Bronchial epithelial cell (primary cell): ENCODE measurements at places on chromosomes 2 and 18. TPM values are rescaled to one million over a fixed set of nuclear protein-coding genes. Genes with fewer than 3 reads are reported as not detected.

Gene CDK15
- 0.26 TPM in 1 of 2 replicates, not detected in the other for total RNA-seq

DNA sequence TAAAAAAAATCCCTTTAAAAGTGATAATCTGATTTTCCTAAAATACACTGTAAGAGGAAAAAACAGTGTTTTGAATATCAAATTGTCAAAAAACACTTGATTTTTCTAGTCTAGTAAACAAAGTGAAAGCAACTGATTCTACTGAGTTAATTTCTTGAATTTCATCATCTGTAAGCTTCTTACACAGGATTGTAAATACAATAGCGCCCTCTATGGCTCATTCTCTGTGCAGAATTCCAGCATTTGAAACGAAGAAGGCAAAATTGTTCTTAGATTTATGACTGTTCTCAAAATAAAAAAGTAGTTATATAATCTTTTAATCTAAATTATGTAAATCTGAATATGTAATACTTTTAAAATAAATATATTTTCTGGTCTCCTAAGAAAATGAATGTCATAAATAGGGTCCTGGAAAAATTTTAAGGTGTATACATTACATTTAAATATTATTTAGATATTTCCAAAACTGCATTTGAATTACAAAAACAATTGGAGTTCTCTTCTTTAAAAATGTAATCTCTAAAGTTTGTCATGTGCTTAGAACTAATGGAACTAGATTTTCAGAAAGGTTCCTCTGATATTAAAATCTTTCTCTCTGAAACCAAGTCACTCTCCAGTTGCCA lies 176.9 kb upstream of the MC4R start:
- DNase-seq = peak; percentile 74

GRCh38 chr18:29074147-29074546 lies 897.2 kb upstream of the CDH2 start:
- DNase-seq = no peak

Gene ADCYAP1
- not detected in 2 replicates for total RNA-seq

DNA sequence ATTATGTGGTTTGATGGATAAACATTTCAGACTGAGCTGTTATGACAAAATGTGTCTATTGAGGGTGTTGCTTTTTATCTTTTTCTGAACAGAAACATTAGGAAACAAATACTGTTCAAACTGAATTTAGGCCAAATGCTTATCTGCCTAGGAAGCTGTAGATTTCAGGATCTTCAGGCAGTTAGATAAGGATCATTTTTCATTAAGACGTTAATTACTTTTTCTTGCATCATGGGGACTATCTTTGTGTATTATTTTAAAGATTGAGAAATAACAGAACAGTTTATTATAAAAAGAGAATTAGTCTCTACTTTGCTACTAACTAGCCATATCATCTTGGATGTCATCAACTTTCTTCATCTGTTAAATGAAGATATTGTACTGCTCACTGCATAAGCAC lies 107.5 kb downstream of the TTC27 start:
- no peak for DNase-seq

- no peak for DNase-seq
Measured at GRCh38 chr2:239881561-239882320, 143.4 kb downstream of the NDUFA10 start.

DNA sequence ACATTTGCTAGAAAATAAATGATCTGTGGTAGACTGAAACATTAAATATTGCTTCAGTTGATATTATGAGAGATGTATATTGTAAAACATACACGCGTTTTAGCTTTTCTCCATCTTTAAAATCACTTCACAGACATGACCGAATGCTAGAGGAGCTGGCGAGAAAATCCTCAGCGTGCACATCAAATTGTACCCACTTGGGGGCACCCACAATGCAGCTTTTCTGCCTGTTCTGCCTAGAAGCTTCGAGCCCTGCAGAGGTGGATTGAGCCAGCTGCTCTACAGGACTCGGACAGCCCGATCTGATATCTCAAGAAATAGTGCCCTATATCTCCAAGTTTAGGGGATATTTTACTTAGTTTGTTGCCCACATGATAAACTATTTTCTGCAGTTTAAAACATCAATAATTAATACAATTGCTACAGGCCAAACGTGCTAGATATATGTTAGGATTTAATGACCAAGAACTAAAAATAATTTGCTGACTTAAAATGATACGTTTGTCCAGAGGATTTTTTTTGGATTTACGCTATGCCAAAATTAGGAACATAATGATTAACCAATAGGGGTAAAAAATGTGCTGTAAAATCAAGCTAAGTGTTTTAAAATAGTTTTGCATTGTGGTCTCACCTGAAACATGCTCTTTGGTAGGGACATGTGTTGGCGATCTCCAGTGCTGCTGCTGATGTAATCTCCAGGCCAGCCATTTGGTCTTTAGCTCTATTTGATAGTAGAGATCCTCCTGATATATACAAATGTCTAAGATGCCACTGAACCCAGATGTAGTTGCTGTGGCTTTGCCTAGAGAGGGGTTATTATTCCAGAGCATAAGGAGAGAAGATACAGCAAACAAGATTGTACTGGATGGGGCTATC lies 22.3 kb upstream of the ATP5MC3 start:
- peak; percentile 40 for DNase-seq

Gene CCDC148
- total RNA-seq = 0.13 and 0.26 TPM in 2 replicates

Gene CFC1
- total RNA-seq = not detected in 2 replicates

Gene FAM161A
- 0.53 and 0.90 TPM in 2 replicates for total RNA-seq

- no peak for DNase-seq
Measured at GRCh38 chr2:65450393-65450792, 18.0 kb upstream of the SPRED2 start.

Gene ASPRV1
- 0.26 and 0.38 TPM in 2 replicates for total RNA-seq

GRCh38 chr2:44015239-44015638 lies 19.4 kb upstream of the LRPPRC start:
- no peak for DNase-seq

DNA sequence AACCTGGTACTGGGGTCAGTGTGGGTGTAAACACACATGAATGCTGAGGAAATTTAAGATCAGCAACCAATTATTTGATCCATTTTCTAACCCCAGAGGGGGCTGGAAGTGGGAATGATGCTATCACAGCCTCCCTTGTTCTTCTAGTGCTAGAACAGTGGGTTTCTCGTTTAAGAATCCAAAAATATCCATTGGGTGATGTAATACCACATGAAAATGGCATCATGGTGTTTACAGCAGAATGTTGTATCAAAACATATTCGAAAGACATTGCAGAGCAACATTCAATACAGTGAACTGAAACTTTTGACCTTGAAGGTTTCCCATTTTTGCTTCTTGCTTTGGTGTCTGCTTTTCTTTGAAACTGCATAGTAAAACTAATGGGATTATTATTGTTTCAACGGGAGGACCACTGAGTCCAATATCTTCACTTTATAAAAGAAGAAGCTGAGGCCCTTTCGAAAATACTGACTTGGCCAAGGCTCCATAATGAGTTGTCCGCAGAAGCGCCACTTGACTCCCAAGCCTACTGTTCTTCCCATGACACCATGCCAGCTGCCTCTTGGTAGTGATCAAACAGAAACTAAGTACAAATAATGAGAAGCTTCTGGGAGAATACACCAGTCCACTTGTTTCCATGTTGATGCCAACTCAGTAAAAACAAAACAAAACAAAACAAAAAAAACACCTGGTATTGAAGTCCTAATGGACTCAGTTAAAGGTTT lies 106.1 kb downstream of the COLEC12 start:
- no peak for DNase-seq

DNA sequence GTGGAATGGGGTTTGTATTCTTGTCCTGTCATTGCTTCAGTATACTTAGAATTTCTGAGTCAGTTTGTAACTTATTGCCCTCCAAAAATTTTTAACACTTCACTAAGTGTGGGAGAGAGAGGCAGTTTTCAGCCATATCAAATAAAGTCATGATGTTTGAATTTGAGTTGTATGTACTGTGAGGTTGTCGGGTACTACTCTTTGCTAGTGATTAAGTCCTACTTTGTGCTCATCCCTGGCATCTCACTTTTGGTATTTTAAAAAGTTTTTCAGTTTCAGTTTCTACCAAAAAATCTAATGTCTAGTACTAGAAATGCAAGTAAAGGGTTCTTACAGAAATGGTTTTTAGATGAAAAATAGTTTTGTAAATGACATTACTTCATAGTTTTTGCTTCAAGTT lies 40.7 kb downstream of the EIF5B start:
- DNase-seq = no peak

- DNase-seq = peak; percentile 95
Measured at GRCh38 chr2:134137182-134137611, 116.7 kb upstream of the MGAT5 start.

Gene ANKRD29
- 14.0 and 15.0 TPM in 2 replicates for total RNA-seq

DNA sequence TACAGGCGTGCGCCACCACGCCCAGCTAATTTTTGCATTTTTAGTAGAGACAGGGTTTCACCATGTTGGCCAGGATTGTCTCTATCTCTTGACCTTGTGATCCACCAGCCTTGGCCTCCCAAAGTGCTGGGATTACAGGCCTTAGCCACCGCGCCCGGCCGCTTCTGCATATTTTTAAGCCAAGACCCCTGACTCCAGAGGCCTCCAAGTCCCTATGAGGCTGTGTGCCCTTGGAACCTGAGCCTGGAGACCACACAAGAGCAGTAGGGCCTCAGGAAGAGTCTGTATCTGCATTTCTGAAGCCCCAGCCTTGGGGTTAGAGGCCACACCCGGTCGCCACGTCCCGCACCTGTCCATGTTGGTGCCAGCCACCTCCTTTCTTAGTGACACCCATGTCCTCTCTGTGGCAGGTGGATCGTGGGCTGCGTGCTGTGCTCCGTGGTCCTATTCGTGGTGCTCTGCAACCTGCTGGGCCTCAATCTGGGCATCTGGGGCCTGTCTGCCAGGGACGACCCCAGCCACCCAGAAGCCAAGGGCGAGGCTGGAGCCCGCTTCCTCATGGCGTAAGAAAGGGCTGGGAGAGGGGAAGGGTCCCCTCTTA lies 5.3 kb downstream of the PROM2 start:
- DNase-seq = no peak

GRCh38 chr2:42510608-42511243 lies 16.9 kb upstream of the KCNG3 start:
- no peak for DNase-seq

DNA sequence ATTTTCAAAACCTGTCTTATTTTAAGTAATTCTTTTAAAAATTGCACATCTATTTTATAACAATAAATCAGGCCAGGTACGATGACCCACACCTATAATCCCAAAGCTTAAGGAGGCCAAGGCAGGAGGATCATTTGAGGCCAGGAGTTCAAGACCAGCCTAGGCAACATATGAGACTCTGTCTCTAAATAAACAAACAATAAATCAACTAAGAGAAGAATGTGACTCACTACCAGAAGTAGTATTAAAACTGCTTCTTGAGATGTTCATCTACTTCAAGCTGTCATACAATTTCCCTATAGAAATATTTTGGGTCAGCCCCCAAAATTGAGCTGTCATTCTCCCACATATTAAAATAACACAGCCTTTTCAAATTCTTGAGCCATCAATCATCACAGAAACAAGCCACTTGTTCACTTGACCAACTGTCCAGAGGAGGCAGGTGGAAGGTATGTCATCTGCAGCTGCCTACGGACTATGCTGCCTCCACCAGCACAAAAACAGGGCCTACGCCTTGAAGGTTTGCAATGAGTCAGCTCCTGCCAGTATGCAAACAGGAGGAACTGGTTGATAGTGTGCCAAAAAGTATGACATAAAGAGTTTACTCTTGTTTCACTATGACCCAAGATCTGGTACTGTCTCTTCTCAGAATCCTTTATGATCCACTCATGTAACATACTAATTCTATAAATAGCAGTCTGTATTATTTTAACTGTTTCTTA lies 33.6 kb downstream of the KIDINS220 start:
- peak; percentile 97 for DNase-seq

DNA sequence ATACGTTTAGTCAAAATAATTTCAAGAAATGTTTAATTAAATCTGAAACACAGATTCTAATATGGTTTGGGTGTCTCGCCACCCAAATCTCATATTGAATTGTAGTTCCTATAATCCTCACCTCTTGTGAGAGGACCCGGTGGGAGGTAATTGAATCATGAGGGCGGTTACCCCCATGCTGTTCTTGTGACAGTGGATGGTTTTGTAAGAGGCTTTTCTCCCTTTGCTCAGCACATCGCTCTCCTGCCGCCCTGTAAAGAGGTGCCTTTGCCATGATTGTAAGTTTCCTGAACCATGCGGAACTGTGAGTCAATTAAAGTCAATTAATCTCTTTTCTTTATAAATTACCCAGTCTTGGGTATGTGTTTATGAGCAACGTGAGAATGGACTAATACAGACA lies 1045.1 kb upstream of the POU3F3 start:
- no peak for DNase-seq

Gene MTIF2
- 70.0 and 72.1 TPM in 2 replicates for total RNA-seq

- no peak for DNase-seq
Measured at GRCh38 chr2:218786133-218786532, 4.2 kb downstream of the CYP27A1 start.
